ENCODE measurements at places on chromosomes 12 and 14. TPM values are rescaled to one million over a fixed set of nuclear protein-coding genes. Genes with fewer than 3 reads are reported as not detected.

GRCh38 chr12:64004641-64005040 lies 160.1 kb downstream of the SRGAP1 start:
- H3K36me3 ChIP-seq, result no peaks in the 10 kb centered on the region
- no peak overlapping the region for H3K27ac ChIP-seq
- H3K4me3 ChIP-seq, result no peak overlapping the region
- no peak for DNase-seq
- peaks cover under 1% of the 10 kb centered on the region for H3K4me1 ChIP-seq
- no peaks in the 10 kb centered on the region for H3K27me3 ChIP-seq

DNA sequence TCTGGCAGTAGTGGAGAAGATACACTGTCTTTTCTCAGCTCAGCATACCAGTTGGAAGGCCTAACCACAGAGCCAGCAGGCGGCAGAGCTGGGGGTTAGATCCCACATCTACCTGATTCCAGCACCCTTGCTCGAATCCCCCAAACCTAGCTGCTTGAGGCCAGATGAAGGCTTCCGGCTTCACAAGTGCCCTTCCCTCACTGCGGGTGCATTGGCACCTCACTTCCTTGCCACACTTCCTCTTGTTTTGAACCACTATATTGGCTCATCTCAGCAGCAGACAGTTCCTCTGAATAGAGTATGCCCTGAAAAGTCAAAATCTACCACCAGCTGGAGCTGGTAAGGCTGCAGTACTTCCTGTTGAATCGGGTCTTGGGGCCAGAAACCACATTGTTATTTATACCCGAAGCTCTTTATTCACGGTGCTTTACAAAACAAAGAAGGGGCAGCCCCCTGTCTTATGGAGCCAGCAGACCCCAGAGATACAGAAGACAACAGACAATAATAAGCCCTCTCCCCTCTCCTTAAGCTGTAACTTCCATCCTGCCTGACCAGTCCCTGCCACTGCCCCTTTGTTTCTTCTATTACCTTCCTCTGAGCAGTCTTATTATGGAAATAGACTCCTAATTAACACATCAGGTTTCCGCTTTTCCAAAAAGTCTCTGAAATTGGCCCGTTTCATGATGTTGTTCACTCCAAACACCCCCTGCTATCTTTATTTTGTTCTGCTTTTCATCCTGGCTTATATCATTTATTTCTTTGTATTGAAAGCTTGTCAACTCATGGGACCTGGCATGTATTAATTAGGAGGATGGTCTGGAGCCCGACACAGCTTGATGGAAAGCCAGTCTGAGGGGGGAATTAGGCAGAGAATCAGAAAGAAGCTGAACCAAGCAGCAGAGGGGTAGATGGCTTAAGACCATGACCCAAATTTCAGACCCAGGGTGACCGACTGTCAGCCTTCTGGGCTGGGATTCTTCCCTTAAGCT lies 233.5 kb downstream of the EFCAB11 start:
- no peak for DNase-seq
- H3K27ac ChIP-seq, result no peak overlapping the region
- no peak overlapping the region for H3K4me3 ChIP-seq

- no peaks in the 10 kb centered on the region for H3K27me3 ChIP-seq
- H3K27ac ChIP-seq, result no peak overlapping the region
- no peaks in the 10 kb centered on the region for H3K36me3 ChIP-seq
- H3K4me1 ChIP-seq, result peaks cover 12% of the 10 kb centered on the region
These were observed 327.2 kb downstream of the BTG1 start for GRCh38 chr12:91818227-91819131.

- H3K36me3 ChIP-seq, result peaks cover 17% of the 10 kb centered on the region
- peaks cover 70% of the 10 kb centered on the region for H3K27me3 ChIP-seq
- peak within 1 kb of the TSS; percentile 30 for H3K27ac ChIP-seq
- peak within 1 kb of the TSS; percentile 84 for H3K4me3 ChIP-seq
- H3K4me1 ChIP-seq, result peaks cover 10% of the 10 kb centered on the region
- DNase-seq, result peak; percentile 55
These were observed at the start of gene CCDC184 for GRCh38 chr12:48183091-48183875. Gene CCDC184, plus strand, starts transcription at chr12:48183644. Its CDS starts 479 bp downstream, at chr12:48184123.

- no peak overlapping the region for H3K4me3 ChIP-seq
- H3K36me3 ChIP-seq, result peaks cover 5% of the 10 kb centered on the region
- no peaks in the 10 kb centered on the region for H3K4me1 ChIP-seq
- no peak overlapping the region for H3K27ac ChIP-seq
These were observed 94.1 kb downstream of the LGMN start for GRCh38 chr14:92654239-92654901.

GRCh38 chr12:44235674-44236073 lies 399.8 kb downstream of the TMEM117 start:
- DNase-seq, result no peak
- no peaks in the 10 kb centered on the region for H3K36me3 ChIP-seq
- H3K4me1 ChIP-seq, result no peaks in the 10 kb centered on the region
- no peaks in the 10 kb centered on the region for H3K27me3 ChIP-seq
- H3K4me3 ChIP-seq, result no peak overlapping the region
- H3K27ac ChIP-seq, result no peak overlapping the region

Gene LALBA
- not detected for total RNA-seq

Gene SCNN1A
- total RNA-seq, result 36.5 TPM

Gene ANG
- total RNA-seq, result 4.4 TPM

Gene RD3L
- not detected for total RNA-seq

Gene TCTN2
- 9.0 TPM for total RNA-seq

Gene KCNC2
- total RNA-seq, result not detected

Gene ACVRL1
- 0.44 TPM for total RNA-seq

All from Calu3 (cell line).